ENCODE measurements at places on chromosomes 5 and 9.

- DNase-seq = no peak
These were observed 760.9 kb upstream of the ACO1 start for GRCh38 chr9:31623511-31623910.

GRCh38 chr5:135139381-135140134, 105.5 kb upstream of the PITX1 start:
- DNase-seq = no peak

- DNase-seq = no peak
These were observed 157.8 kb upstream of the FTMT start for GRCh38 chr5:121693864-121694263.

DNA sequence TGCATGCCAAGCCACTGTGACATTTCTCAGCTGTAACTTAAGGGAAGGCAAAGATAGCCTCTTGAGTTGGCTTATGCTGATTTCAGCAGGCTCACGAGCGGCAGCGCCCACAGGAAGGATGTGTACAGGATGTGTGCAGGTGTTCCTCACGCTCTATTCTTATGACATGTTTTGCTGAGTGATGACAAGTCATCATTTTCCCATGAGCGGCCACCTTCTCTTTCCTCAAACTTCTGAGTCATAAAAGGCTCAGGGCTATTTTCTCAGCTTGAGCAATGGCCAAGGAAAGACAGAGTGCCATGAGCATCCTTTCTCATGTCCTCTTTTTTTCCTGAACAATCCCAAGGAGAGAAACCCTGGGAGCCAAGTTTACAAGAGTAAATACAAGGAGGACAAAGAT, 365.9 kb downstream of the PLK2 start:
- no peak for DNase-seq

DNA sequence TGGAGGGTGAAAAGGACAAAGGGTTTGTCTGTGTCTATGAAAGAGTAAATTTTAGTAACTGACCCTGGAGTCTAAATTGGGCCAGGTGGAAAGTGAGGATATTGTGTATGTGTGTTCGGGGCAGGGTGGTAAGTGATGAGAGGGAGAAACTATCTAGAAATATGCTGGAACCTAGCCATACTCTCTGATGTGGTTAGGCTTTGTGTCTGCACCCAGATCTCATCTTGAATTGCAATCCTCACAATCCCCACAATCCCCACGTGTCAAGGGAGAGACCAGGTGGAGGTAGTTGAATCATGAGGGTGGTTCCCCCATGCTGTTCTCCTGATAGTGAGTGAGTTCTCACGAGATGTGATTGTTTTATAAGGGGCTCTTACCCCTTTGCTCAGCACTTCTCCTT, 60.6 kb downstream of the COMMD10 start:
- DNase-seq = no peak

GRCh38 chr5:120817044-120817985, 353.2 kb downstream of the PRR16 start:
- DNase-seq = no peak

GRCh38 chr5:110492446-110492845, 234.0 kb downstream of the TMEM232 start:
- DNase-seq = no peak

DNA sequence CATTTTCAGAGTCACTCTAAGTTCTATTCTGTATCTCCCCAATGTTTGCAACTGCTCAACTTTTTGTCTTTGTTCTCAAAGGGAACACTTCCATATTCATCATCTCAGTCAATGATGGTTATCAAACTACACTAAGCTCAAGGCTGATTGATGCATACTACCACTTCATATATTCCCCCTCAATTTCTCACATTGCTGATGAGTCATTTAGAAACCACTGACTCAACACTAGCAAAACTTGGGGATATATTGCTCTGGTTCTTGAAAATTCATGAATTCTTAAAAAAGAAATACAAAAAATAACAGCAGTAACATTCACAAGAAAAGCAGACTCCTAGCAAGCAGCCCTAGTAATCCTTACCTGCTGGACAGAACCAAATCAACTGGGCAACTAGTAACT, 52.2 kb downstream of the ABHD17B start:
- DNase-seq = no peak

DNA sequence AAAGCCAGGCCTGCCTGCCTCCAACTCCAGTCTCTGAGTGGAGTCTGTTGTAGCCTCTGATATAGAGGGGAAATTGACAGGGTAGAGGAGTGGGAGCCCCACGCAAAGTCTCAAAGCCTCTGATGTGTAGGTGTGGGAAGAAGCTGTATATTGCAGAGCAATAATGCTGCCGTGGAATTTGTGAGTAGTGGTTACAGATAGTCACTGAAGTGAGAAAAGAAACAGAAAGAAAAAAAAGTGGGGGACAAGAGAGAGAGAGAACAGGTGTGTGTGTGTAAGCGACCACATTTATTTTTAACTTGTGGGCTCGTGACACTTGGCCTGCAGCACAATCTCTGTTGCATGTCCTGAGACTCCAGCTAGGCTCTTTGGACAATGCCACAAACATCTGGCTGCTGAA, 227.8 kb downstream of the NSG2 start:
- no peak for DNase-seq

DNA sequence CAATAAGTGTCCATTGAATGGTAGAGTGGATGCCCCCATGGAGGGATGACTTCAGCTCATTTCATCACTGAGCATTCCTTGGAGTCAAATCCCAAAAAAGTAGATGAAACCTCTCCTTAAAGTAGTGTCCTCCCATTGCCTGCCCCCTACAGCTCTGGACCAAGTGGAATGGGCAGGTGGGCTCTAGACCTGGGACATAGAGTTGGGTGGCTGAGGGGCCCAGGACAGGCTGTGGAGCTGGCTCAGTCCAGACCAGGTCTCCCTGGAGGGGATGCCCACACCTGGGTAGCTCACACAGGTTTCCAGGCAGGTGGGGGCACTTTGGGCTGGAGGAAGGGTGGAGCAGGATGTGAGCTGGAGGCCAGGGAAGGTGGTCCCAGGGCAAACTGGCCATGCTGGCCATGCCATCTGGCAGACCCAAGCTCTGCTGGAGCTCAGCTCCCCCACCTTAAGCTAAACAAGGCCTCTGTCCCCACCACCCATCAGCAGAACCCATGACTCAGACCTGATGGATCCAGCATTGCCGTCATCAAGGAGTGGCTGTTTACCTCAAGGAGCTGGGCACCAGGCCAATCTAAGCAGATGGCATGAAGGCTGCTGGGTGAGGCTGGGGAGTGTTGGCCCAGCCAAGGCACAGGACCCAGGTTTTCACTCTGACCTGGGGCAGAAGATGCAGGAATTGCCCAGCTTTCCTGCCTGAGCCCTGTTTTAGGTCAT, 6.2 kb upstream of the SPINK4 start:
- DNase-seq = no peak

- no peak for DNase-seq
These were observed 115.2 kb downstream of the GCNT1 start for GRCh38 chr9:76573905-76574760.

GRCh38 chr9:134515026-134515821, 126.4 kb upstream of the COL5A1 start:
- no peak for DNase-seq

DNA sequence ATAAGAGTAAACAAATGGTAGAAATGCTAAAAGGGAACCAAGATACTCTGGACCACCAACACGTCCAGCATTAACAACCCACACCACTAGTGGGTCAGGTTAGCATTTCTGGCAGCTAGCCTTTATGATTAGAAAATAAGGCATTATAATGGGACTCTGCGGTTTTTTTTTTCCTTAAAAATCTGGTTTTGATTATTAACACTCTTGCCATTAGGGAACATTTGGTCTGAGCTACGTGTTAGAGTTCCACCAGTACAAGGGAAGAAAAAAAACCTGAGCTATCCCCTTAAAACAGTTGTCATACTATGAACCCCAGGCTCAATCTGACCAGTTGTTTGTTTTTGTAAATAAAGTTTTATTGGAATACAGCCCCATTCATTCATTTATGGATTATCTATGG, 110.4 kb downstream of the NTRK2 start:
- no peak for DNase-seq

DNA sequence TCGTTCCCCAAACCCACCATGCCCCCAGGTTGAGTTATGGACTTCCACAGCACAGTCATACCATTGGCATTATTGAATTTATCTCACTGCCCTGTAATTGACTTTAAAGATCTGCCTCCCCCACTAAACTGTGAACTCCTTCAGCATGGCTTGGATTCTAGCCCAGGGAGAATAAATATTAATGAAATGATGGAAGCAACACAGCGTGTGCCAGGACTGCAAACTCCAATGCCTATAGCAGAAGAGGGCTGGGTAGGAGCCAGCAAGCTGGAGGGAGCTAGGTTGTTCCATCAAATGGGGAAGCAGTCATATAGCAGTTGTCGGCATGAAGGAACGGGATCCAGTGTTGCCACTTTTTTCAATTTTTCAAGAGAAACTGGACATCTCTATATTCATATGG, 69.0 kb upstream of the MSX2 start:
- DNase-seq = no peak

GRCh38 chr5:42760426-42760825, 3.8 kb downstream of the CCDC152 start:
- DNase-seq = no peak

- DNase-seq = no peak
These were observed 400.8 kb upstream of the PTGER4 start for GRCh38 chr5:40278881-40279280.

DNA sequence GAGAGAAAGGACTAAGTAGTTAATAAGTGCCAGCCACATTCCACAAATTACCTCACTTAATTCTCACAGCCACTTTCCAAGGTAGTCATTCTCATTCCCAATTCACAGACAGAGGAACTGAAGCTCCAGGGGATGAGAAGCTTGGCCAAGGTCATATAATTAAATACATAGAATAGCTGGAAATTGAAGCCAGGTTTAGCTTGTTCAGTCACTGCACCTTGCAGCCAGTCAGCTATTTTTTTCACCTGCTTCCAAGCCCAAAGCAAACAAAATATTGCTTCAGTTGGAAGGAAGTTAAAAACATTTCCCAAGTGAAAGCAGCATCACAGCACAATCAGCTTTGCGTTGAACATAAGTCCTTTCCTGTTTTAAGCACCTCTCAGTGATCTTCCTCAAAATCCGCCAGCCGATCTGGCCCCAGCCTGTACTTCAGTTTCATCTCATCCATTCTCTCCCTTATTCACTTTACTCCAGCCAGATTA, 4.8 kb downstream of the ALDH1A1 start:
- DNase-seq = no peak

DNA sequence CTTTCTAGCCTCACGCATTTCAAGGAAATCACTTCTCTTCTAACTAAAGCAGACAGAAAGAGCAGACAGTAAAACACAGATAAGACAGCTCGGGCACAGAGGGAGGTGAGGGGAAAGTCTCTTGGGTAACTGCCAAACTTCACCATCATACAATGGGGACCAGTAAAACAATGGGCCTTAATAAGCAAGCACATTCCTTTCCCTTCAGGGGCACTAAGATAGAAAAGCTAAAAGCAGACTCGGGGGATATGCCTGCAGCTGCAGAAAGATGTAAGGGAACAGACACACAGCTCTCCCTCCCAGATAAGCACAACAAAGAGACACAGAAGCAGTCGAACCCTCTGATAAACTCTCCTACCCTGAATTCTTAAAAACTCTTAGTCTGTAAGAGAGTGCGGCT, 15.6 kb upstream of the CKS2 start:
- no peak for DNase-seq

DNA sequence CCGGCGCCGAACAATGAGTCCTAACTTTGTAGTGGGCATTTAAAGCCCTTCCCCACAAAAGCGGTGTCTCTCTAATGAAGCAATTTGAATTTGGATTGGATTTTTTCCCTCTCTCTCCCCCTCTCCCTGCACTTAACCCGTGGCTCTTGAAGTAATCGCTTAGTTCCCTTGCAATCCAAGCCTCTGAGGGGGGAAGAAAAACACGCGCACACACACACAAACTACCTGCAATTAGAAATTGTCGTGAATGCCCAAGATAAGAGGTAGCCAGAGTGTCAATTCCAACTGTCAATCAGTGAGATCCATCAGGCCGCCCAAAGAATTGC, 1.2 kb downstream of the LHX6 start:
- no peak for DNase-seq

GRCh38 chr9:5579881-5580280, 49.0 kb upstream of the RIC1 start:
- DNase-seq = no peak

DNA sequence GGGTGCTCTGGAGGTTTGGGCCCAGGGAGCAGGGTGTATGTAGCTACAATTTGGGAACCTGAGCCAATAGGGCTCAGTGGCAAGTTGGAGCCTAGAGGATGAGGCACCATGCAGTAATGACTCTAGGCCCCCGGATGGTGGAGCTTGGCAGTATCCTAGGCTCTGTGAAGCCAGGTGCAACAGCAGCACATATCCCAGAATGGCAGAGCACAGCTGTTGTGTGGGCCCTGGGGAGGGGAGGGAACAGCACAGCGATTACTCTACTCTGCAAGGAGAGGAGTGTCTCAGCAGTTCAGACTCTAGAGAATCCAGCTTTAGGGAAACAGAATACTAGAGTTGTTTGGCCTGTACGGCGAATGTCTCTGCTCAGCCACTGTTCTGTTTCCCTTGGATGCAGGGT, 56.1 kb downstream of the LRRTM2 start:
- no peak for DNase-seq

DNA sequence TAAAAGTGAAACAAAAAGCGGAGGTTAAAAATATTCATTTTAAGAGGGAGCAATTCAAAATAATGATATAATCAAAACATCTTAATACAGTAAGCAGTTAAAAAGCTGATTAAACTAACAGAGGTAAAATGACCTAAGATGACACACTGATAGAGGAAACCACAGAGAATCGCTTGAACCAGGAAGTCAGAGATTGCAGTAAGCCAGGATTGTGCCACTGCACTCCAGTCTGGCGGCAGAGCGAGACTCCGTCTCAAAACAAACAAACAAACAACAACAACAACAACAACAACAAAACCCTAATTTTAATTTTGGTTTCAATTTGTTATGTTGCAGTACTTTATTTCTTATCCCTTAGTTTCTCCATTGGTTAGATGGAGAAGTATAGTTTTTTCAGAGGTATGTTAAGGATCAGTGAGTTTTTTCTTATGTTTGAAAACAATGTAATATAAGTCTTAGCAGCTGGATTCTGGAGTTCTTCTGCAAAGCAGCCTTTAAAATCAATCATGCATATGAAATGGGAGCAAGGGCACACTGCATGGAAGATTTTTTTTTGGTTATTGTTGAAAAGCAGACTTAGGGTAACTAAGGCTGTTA, 58.5 kb downstream of the MLANA start:
- DNase-seq = no peak

DNA sequence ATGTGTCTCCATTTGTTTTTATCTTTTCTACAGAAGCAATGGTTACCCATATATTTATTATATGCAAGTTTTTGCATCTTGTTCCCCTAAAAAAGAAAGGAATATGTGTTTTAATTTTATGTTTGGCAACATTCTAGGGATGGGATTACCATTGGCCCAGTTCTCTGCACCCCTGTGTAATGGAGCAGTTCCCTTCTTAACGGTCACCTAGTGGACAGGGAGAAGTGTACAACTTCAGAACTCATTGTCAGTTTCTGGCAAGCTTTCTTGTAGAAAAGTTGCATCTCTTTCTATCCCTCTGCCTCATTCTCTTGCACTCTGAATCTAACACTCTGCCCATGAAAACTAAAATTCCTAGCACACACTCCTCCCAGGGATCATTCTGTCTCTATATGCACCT, 78.2 kb downstream of the DOCK8 start:
- DNase-seq = no peak

GRCh38 chr9:100167915-100168654, 69.0 kb downstream of the INVS start:
- DNase-seq = no peak
